ENCODE measurements at places on chromosomes 2 and 18. TPM values are rescaled to one million over a fixed set of nuclear protein-coding genes. Genes with fewer than 3 reads are reported as not detected.

- DNase-seq = no peak
These were observed 110.7 kb downstream of the COLEC12 start for GRCh38 chr18:389658-390357.

GRCh38 chr2:23556929-23557328 is 171.9 kb downstream of the KLHL29 start:
- DNase-seq = no peak

DNA sequence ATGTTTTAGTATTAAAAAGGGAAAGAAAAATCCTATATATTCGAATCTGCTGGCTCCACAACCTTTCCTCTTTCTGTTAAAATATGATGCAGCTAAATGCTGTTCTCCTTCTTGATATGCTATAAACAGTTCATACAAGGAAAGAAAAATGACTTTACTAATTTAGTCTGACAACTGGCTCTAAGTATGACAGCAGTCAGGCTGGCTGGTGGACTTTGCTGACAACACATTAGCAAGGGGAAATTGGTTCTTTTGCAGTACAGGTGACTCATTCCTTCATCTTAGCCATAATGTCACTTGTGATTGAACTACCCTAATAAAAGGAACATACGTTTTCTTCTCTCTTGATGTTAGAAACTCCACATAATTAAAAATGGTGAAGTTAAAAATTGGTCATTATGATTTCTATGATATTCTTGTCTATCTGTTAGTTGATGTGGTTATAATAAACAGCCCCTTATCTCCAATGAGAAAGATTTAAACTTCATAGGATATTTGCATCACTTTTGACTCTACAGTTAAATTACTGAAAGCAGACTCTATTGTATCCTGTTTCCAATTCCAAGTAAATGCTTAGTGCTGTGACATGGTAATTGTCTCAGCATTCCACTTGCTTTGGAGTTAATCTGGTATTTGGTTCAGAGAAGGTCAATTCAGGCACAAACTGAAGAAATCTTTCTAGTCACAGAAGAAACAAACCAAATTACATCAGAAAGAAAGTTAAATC is 315.3 kb upstream of the GULP1 start:
- no peak for DNase-seq

- no peak for DNase-seq
These were observed 5.0 kb upstream of the TGIF1 start for GRCh38 chr18:3444954-3445353.

DNA sequence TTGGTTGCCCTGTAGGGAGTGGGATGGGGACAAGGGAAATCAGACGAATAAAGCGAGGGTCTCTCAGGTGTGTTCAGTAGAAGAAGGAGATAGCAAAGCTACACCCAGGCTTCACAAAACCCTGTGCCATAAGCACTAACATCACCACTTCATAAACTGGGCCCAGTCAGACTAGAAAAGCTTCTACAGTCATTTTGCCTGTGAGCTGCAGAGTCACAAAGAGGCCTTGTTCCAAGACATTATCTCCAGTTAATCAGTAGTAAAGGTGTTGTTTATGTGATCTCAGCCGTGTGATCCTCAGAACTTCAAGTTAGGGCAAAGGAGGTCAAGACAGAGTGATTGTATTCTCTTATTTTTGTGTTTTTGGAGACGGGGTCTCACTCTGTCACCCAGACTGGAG is 148.0 kb downstream of the GALR1 start:
- no peak for DNase-seq

- DNase-seq = no peak
These were observed 300.8 kb downstream of the NDUFA10 start for GRCh38 chr2:239724194-239724849.

DNA sequence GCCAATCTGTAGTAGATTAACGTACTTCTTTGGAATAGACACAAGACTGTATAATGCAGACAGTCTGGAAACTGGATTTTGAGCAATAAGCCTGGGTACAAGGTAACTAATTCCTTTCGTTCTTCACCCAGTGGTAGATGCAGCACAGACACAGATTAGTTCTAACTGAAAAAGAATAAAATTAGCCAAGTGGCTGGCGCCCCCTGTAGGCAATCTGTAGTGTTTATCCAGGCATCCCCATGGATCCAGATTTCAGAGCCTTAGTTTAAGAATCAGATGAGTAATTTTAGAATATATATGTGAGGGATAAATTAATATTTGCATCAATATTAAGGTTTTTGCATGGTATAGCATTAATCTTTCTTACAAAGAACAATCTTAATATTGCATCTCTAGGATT is 563.9 kb downstream of the DCC start:
- no peak for DNase-seq

GRCh38 chr2:47675196-47675825 is 107.6 kb upstream of the MSH6 start:
- DNase-seq = no peak

GRCh38 chr2:62974999-62975398 is 75.6 kb upstream of the OTX1 start:
- no peak for DNase-seq

DNA sequence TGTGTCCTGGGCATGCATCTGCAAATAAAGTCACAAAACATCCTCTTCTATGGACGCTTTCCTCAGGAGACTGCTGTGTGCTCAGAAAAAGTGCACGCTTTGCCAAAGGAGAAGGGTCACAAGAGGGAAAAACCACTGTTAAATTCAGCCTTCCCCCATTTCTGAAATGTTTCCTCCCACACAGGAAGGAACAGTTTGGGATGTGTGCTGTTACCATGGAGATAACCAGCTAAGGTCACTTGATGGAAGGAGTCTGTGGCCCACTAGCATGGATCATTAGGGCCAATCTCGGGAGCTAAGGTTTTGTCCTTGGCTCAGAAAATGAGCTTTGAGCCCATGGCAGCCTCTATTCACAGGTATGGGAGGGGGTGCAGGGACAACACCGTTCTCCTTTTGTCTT is 5.6 kb downstream of the KCNE4 start:
- no peak for DNase-seq

The RAB17 gene
- 5.6 TPM for polyA plus RNA-seq

The CCL20 gene
- polyA plus RNA-seq = not detected

The NRP2 gene
- polyA plus RNA-seq = 2.0 TPM

The C2orf49 gene
- polyA plus RNA-seq = 15.7 TPM

The PLGLB1 gene
- polyA plus RNA-seq = 2.2 TPM

The EN1 gene
- not detected for polyA plus RNA-seq
